ENCODE measurements at places on chromosomes 5 and 9. TPM values are rescaled to one million over a fixed set of nuclear protein-coding genes. Genes with fewer than 3 reads are reported as not detected.

DNA sequence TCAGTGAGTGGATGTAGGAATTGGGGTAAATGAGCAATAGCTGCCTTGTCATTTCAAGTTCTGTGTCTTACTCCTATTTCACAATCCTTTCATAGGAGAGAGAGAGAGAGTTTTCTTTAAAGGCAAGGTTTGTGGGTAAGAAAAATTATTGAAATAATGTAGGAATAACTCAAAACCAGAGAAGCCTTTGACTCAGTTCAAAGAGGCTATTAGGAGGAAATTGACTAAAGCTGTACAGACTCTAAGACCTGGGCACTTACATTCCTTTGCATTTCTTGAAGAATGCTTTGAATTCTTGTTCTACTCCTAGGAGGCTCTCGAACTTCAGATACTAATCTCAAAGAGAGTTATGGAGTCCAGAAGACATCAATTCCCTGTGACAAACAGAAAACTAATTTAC lies 257.1 kb downstream of the FBXL7 start:
- no peak for DNase-seq
- H3K4me1 ChIP-seq = no peaks in the 10 kb centered on the region
- no peaks in the 10 kb centered on the region for H3K36me3 ChIP-seq
- no peak overlapping the region for H3K27ac ChIP-seq

The MYMK gene
- total RNA-seq = not detected

The PTAR1 gene
- total RNA-seq = 67.8 TPM

The OLFM1 gene
- 11.7 TPM for total RNA-seq

The PRSS3 gene
- not detected for total RNA-seq

GRCh38 chr9:36017278-36017677 lies 19.4 kb upstream of the RECK start:
- H3K4me3 ChIP-seq = no peak overlapping the region
- H3K27me3 ChIP-seq = peaks cover 20% of the 10 kb centered on the region
- DNase-seq = no peak
- no peaks in the 10 kb centered on the region for H3K4me1 ChIP-seq
- H3K27ac ChIP-seq = no peak overlapping the region

DNA sequence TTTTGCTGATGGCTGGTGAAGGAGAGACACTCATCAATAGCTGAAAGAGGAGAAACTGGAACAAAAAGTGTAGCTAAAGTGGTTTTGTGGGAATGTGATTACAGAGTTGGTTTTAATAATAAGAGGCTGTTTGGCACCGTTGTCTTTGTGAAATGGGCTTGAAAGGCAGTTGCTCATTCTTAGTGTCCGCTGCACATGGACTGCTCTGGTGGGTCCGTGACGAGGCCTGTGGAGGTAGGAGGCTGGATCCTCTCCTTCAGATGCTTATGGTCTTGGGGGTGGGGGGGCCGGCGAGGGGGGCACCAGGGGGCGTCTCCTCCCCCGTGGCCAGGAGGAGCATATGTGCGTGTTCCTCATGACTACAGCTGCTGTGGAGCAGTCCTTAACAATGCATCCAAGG lies 29.8 kb downstream of the FUBP3 start:
- H3K36me3 ChIP-seq = peaks cover 66% of the 10 kb centered on the region
- no peak overlapping the region for H3K27ac ChIP-seq
- no peak overlapping the region for H3K4me3 ChIP-seq
- no peaks in the 10 kb centered on the region for H3K4me1 ChIP-seq
- no peak for DNase-seq

GRCh38 chr5:1876660-1877064 lies 6.1 kb downstream of the IRX4 start:
- H3K36me3 ChIP-seq = no peaks in the 10 kb centered on the region
- H3K27ac ChIP-seq = no peak overlapping the region
- DNase-seq = no peak
- H3K27me3 ChIP-seq = peaks cover 94% of the 10 kb centered on the region
- H3K4me3 ChIP-seq = no peak overlapping the region

The TRIM36 gene
- 15.9 TPM for total RNA-seq

DNA sequence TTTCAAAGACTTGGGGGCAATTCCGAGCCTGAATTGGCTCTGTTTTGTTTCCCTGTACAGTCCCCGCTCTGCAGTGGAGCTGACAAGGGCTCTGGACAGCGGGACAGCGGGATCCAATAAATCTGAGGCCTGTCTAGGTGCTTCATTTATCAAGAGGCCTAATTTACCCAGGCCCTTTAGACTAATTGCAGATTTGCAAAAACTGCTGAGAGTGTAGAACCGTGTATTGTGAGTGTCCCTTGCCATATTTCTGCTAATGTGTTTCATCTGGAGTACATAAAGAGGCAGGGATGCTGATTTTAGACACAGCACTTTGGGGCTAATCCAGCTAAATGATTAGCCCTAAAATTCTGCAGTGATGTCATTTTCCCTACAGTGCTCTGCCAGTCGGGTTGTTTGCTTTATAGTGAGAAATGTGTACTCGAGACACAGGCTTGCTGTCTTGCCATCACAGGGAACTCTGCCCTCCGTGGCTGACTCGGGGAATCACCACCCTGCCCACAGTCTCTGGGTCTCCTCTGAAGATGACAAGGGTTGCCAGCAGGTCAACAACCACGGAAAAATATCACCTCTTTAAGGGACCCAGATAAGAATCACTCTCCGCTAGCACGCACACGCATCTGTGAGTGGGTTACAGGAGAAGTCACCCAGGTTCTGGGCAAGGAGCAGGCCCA lies 592.0 kb downstream of the BNC2 start:
- H3K36me3 ChIP-seq = no peaks in the 10 kb centered on the region
- no peaks in the 10 kb centered on the region for H3K27me3 ChIP-seq
- no peak overlapping the region for H3K27ac ChIP-seq
- peak; percentile 21 for DNase-seq

GRCh38 chr5:40734986-40735385 lies 20.8 kb downstream of the TTC33 start:
- no peak overlapping the region for H3K4me3 ChIP-seq
- no peak overlapping the region for H3K27ac ChIP-seq
- no peaks in the 10 kb centered on the region for H3K4me1 ChIP-seq

GRCh38 chr9:130830231-130830760 lies 4.8 kb upstream of the ABL1 start:
- no peak overlapping the region for H3K27ac ChIP-seq
- H3K27me3 ChIP-seq = no peaks in the 10 kb centered on the region
- DNase-seq = no peak

- no peaks in the 10 kb centered on the region for H3K36me3 ChIP-seq
- no peak overlapping the region for H3K27ac ChIP-seq
- H3K4me3 ChIP-seq = no peak overlapping the region
- H3K4me1 ChIP-seq = no peaks in the 10 kb centered on the region
- no peak for DNase-seq
These were observed 774.5 kb upstream of the RGMB start for GRCh38 chr5:97998941-97999340.

GRCh38 chr9:117135501-117136098 lies 279.3 kb downstream of the ASTN2 start:
- DNase-seq = no peak
- no peak overlapping the region for H3K27ac ChIP-seq
- no peaks in the 10 kb centered on the region for H3K36me3 ChIP-seq
- H3K27me3 ChIP-seq = peaks cover 10% of the 10 kb centered on the region
- H3K4me3 ChIP-seq = no peak overlapping the region
- H3K4me1 ChIP-seq = no peaks in the 10 kb centered on the region

DNA sequence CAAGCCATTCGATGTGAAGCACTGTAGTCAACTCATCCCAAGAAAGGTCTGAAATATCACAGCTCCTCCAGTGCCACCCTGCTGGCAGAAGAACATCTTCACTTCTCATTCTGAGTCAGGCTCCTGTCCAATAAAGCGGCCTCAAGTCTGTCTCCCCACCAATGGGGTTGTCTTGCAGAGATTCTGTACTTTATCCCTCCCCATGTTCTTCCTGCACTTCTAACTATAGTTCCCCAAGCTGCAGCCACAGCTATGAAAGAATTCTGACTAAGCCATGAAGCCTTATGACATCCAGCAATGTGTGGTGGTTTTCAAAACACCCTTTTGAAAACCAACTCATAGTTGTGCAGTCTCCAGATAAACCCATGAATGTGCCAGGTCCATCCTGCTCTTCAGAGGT lies 6.8 kb downstream of the MACROH2A1 start:
- no peak overlapping the region for H3K4me3 ChIP-seq
- H3K27me3 ChIP-seq = no peaks in the 10 kb centered on the region
- H3K36me3 ChIP-seq = peaks cover 62% of the 10 kb centered on the region
- H3K27ac ChIP-seq = no peak overlapping the region
- no peak for DNase-seq

The TMEM232 gene
- total RNA-seq = 4.2 TPM

Measured in endodermal cell (in vitro differentiated cells).